ENCODE measurements at places on chromosomes 12 and 14.

GRCh38 chr12:128823216-128823915 is 392 bp downstream of the SLC15A4 start:
- DNase-seq, result no peak

DNA sequence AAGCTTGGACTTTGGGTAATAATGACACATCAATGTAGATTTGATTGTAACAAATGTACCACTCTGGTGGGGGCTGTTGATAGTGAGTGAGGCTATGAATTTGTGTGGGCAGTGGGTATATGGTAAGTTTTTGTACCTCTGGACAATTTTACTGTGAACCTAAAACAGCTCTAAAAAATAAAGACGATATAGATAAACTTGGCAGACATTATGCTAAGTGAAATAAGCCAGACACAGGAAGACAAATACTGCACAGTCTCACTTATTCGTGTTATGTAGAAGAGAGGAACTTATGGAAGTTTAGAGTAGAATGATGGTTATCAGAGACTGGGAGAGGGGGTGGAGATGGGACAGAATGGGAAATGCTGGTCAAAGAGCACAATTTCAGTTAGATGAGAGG is 8.7 kb downstream of the KRT6C start:
- no peak for DNase-seq

DNA sequence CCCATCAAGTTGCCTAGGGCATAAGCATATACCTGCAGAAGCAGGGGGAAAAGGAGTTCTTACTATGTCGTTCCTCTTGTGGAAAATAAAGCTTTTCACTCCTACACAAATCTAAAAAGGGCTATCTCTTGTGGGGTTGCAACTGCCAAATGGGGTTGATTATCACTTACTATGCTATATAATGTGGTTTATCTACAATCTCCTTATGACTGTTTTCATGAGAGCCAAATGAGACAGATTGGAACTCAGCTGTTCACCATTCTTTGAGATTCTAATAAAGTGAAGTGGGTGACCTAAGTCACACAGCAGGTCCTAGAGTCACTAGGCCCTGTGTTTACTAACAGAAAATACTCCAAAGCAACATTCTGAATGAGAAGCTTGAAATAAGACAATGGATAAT is 47.7 kb downstream of the CIT start:
- no peak for DNase-seq

DNA sequence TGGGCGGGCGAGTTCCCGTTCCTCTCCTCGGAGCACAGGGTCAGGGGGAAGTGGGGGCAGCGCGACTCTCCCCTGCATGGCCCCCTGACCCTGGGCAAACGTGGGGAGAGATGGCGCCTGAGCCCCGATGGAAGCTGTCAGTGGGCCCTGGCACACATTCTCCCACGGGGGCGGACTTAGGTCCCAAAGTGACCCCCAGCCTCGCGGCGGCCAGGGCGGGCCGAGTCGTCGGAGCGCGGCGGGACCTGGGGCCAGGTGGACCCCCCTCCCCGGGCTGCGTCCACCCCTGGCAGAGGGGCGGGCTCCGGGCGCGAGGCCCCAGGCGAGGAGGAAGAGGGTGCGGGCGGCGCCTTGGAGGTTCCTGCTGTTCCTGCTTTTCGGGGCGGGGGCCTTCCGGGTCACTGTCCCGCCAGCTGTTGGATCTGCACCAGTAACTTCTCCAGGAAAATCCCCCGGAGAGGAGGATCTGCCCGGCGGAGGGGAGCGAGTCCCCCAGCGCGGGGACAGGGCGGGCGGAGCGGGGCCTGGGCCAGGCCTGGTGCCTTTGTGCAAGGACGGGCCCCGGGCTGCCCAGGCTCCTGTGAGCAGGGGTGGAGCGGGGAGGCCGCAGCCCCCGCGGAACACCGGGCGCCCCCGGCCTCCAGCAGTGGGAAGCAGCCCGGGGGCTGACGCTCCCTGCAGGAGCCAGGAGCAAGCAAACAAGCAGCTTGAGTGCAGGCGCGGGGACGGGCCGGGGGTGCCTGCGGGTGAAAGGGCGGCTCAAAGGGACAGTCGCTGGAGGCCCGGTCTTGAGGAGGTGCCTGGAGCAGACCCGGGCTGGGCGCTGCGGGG is 15.3 kb downstream of the TNFAIP2 start:
- no peak for DNase-seq

- DNase-seq, result no peak
These were observed 30.9 kb downstream of the LRTM2 start for GRCh38 chr12:1851151-1851701.

DNA sequence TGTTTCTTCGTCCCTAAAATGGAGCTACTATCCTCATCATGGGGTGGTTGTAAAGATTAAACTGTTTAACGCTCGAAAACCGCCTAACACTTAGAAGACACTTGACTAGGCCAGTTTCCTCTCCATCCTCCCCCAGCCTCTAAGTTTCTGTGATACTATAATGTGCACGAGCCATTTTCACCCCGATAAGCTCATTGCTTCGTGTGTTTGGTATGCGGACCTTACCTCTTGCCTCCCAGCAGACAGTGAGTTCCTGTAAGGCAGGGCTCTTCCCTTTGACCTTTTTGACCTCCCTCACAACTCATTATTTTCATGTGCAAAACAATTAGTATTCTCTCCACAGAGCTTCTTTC is 499 bp upstream of the GXYLT1 start:
- no peak for DNase-seq
